ENCODE measurements at places on chromosomes 11 and 22.

DNA sequence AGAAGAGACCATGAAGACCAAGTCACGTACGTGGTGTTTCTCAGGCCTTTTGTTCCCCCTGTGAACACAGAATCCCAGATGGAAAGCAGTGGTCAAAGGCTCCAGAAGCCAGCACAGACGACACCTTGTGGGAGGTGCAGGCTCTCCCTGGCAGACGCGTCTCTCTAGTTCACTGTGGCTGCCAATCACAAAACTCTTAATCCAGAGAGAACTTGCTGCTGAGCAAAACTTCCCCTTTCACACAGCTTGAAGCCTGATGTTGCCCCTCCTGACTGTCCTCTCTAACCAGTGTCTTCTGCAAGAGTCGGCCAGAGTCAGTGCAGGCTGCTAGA, 67.1 kb downstream of the PIWIL3 start:
- no peak for DNase-seq

DNA sequence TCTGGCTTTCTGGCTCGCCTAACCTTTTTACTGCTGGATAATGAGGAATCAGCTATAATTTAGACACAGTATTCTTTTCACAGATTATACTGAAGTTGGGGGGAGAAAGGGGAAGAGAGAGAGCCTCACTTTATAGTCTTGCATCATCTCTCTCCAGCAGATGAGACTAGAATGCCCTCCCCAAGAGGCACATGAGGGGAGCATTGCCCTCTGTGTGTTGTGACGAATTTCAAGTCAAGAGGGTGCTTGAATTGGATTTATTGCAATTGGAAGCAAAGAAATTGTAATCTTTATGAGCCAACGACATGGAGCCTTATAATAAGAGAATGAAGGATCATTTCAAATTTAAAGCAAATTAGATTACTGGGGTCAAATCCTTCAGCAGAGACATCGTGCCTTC, 17.6 kb upstream of the CADM1 start:
- no peak for DNase-seq

- no peak for DNase-seq
These were observed 1.7 kb upstream of the CELSR1 start for GRCh38 chr22:46539169-46539568.

- no peak for DNase-seq
These were observed 32.6 kb downstream of the SHANK3 start for GRCh38 chr22:50705219-50705691.

DNA sequence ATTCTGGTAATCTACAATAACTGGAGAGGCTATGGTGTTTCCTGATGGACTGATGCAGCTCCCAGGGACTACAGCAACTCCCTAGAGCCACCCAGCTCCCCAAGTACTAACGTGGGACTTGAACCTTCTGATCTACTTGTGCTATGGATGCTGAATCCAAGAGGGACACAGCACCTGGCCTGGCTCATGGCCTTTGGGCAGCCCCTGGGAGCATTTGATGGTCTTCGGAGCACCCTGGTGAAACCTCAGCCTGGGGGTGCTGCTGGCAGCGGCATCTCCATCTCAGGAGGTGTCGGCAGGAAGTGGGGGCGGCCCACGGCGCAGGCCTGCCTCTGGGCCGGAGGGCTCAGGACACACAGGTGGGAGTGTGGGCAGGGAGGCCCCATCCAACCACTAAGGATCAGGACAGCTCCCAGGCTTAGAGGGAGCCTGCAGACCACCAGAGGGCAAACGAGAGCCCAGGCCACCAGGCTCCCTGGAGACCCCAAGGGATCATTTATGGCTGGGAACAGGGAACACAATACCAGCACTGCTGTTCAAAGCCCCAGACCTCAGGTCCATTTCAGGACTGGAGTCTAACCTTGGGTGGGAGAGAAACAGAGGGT, 8.7 kb downstream of the EHD1 start:
- DNase-seq, result no peak

DNA sequence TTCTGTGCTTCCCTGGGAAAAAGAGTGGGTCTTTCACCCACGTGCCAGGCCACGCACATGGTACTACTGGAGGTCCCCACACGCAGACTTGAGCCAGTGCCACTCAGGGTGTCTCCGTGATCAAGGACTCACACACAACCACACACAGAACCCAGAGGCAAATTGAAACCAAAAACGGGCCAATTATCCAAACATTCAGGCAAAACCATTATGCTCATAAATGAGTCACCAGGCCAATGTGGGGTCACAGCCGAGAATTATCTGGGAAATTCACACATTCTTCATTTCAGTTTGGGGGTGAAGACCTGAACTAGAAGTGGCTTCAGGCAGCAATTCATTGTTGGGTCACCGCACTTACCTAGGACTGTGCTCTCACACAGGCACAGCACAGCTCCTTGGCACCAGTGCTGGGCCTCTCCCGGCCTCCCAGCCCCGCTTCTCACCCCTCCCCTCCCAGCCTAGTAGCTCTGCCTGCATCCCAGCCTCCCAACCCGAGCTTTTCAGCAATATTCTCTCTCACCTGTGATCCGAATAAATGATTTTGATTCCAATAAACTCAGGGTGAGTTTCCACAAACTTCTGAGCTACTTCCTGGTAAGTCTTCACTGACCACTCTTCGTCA, 28.0 kb downstream of the ADA2 start:
- DNase-seq, result no peak

- no peak for DNase-seq
These were observed 7.6 kb upstream of the SERPINH1 start for GRCh38 chr11:75554258-75555022.

- no peak for DNase-seq
These were observed 8.2 kb downstream of the PDGFB start for GRCh38 chr22:39236321-39237317.
